ENCODE measurements at places on chromosomes 5 and 9. TPM values are rescaled to one million over a fixed set of nuclear protein-coding genes. Genes with fewer than 3 reads are reported as not detected.

DNA sequence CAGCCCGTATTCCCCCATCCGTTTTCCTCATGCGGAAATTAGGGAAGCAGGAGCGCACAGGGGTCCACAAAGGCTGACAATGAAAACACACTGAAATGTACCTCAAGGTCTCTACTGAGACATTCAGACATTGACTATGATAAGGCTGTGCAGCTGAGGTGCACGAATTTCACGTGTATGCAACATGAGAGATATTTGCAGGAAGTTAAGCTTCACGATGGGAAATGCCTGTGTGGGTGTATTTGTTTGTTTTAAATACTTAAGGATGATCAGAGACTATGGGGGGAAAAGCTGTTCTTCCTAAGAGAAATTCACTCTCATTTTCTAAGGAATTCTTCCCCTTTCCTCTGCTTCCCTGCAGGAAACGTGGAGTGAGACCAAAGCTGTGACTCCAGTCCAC lies 2.6 kb upstream of the SPATA31E1 start:
- no peak for DNase-seq

- no peak for DNase-seq
Observed at GRCh38 chr5:149062371-149063016, 368 bp downstream of the SH3TC2 start.

DNA sequence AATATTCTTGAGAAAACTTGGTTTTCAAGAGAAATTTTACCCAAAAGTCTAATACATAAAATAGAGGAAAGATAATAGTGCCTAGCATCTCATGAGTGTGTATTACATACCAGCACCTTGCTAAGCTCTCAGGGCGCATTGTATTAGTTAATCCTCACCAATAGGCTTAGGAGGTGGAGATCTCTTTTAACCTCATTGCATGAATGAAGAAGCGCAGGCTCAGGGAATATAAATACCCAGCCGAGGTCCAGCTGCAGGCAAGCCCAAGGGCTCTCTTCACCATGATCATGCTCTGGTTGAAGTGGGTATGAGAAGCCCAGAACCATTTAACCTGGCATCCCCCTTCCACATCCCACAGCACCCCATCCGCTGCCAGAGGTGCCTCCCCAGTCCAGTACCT lies 46.0 kb downstream of the CAMK2A start:
- no peak for DNase-seq

- DNase-seq = no peak
Observed at GRCh38 chr9:70588381-70588780, 173.9 kb upstream of the KLF9 start.

GRCh38 chr5:144048259-144048856 lies 122.1 kb downstream of the YIPF5 start:
- DNase-seq = no peak

- no peak for DNase-seq
Observed at GRCh38 chr9:136494012-136494411, 11.2 kb upstream of the SEC16A start.

- no peak for DNase-seq
Observed at GRCh38 chr5:134437340-134437846, 25.7 kb upstream of the CDKN2AIPNL start.

GRCh38 chr5:83925321-83925954 lies 204.8 kb upstream of the HAPLN1 start:
- no peak for DNase-seq

DNA sequence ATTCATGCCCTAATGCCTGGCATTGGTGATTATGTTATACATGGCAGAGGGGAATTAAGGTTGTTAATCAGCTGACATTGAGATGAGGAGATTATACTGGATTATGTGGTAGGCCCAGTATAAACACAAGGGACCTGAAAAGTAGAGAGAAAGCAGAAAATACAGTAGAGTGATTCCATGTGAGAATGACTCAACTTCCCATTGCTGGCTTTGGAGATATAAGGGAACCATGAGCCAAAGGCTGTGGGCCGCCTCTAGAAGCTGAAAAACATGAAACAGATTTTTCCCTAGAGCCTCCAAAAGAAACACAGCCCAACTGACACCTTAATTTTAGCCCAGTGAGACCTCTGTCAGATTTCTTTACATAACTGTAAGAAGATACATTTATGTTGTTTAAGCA lies 65.0 kb upstream of the CTXN3 start:
- no peak for DNase-seq

- DNase-seq = no peak
Observed at GRCh38 chr5:176543428-176544182, 5.5 kb upstream of the CDHR2 start.

DNA sequence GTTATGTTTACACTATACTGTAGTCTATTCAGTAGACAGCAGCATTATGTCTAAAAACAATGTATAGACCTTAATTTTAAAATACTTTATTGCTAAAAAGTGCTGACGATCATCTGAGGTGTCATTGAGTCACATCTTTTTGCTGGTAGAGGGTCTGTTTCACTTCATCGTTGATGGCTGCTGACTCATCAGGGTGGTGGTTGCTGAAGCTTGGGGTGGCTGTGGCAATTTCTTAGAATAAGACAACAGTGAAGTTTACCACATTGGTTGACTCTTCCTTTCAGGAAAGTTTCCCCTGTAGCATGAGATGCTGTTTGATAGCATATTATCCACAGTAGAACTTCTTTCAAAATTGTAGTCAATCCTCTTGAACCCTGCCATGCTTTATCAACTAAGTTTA lies 150.3 kb downstream of the FBXL7 start:
- DNase-seq = no peak

DNA sequence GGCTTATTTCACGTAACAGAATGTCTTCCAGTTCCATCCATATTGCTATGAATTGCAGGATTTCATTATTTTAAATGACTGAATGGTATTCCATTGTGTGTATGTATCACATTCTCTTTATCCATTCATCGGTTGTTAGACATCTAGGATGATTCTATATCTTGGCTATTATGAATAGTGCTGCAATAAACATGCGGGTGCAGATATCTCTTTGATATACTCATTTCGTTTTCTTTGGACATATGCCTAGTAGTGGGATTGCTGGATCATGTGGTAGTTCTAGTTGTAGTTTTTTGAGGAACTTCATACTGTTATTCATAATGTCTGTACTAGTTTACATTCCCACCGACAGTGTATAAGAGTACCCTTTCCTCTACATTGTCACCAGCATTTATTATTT lies 460.5 kb downstream of the MAN2A1 start:
- no peak for DNase-seq

GRCh38 chr5:146877783-146878475 lies 628 bp downstream of the PPP2R2B start:
- no peak for DNase-seq

SPEF2 gene
- 3.7 TPM for polyA plus RNA-seq

C5orf52 gene
- polyA plus RNA-seq = not detected

IFNK gene
- polyA plus RNA-seq = not detected

PPP1R2B gene
- 0.09 TPM for polyA plus RNA-seq

SLC25A2 gene
- polyA plus RNA-seq = not detected

ANKRD31 gene
- 0.05 TPM for polyA plus RNA-seq

SLC31A1 gene
- 10.1 TPM for polyA plus RNA-seq

All from urinary bladder (tissue), 4 donors.